Cerebellar cortex (tissue), 1 donor: ENCODE measurements at places on chromosomes 12 and 14.

GRCh38 chr12:24853588-24853987 lies 95.3 kb downstream of the BCAT1 start:
- no peak for DNase-seq

DNA sequence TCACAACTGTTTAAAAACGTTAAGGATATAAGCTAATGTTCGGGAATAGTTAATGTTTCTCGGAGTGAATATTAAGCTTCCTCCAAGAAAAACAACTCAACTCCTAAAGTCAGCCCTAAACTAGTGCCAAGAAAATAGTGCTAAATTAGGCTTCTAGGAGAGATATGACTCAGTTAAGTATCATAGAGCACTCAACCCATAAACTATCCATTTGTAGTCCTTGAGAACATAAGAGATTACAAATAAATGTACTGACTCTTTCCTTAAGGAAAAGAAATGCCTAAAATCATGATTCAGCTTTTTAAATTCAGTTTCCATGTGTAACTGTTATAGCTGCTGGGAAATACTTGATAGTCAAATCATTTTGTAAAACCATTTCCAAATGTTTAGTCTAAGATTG lies 117.1 kb downstream of the HMGA2 start:
- DNase-seq, result no peak

DNA sequence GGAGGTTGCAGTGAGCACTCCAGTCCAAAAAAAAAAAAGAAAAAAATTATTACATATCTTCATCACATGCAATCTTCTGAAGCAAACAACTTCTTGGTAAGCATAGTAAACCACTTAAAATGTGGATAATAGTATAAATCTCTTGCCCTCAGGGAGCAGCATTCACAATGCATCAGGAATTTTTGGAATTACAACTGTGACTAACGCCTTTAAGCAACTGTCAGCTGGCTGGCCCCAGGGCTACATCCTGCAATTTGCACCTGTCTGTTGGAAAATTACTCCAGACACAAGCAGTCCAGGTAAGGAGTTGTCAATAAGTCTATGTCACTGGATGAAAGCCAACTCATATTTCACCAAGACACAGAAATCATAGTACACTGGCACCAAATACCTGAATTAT lies 5.5 kb upstream of the SLC7A7 start:
- DNase-seq, result no peak

DNA sequence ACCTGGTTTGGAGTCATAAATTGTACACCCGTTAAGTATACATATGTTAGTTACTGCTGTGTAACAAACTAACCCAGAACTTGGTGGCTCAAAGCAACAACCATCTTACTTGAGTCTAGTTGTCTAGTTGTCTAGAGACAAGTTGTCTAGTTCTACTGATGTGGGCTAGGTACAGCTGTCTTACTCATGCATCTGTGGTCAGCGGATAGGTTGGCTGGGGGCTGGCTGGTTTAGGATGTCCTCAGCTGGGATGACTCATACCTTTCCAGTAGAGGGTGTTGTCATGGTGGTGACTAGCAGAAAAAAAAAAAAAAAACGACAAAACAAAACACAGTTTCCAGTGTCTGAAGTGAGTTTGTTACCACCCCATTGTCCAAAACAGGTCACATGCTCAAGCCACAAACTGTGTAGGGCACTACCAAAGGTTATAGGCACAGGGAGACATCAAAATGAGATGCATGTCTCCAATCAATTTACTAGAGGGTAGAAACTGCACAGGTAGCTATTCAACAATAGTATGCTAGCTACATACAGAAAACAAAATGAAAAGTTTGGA lies 680.3 kb downstream of the MED13L start:
- no peak for DNase-seq

DNA sequence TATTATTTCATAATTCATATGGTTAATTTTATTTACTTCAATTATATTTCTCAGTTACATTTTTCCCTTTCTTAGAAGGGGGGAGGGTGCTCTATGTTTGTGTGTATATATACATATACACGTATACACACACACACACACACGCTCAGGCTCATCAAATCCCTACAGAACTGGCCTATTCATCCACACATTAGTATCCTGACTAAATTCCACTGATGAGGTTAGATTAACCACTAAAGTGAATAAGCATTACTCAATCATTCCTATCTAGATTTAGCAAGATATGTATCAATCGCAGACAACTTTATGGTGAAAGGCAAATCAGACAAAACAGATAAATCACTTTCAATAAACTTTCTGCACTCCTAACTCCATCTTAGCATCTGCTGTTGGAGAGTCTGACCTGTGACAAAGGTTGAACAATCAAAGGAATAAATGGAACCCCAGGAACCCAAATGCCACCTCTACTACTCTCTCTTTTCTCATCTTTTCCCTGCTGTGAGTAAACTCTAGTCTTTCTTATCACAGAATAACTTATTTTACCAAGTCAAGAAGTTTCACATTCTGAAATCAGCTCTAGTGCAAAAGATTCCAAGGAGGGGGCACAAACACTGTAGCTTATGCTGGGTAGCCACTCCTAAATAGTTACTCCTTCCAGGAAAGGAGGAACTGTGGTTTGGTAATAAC lies 67.6 kb downstream of the RALGAPA1 start:
- no peak for DNase-seq
